ENCODE measurements at places on chromosomes 12 and 14.

- no peak for DNase-seq
Observed at GRCh38 chr12:127690161-127690560, 576.8 kb upstream of the TMEM132C start.

DNA sequence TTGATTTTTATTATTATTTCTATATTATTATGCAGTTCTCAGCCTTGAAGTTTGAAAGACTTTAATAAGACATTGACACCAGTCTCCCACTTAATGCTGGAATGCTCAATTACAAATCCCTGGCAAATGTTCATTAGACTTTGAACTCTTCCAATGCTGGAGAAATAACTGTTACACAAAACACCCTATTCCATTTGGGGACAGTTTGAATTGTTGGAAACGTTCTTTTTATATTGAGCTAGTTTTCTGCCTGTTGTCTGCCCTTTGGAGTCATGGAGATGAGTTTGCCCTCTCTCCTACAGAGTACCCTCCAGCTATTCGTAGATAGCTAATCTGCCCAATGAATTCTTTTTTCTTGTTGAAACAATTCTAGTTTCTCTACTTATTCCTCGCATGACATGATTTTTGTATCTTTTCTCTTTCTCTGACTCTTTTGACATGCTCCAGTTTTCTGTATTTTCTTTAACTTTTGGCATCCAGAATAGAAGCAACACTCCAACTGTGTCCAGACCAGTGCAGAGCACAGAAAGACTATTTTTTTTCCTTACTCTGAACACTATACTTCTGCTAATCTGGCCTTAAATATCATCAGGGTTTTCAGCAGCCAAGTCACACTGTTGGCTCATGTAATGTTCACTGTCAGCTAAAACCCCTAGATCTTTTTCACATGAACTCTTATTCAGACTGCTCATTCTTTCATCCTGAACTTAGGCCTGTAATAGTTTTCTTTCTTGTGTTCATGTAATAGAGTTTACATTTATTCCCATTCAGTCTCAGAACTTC is 379.3 kb downstream of the RAD51B start:
- no peak for DNase-seq

DNA sequence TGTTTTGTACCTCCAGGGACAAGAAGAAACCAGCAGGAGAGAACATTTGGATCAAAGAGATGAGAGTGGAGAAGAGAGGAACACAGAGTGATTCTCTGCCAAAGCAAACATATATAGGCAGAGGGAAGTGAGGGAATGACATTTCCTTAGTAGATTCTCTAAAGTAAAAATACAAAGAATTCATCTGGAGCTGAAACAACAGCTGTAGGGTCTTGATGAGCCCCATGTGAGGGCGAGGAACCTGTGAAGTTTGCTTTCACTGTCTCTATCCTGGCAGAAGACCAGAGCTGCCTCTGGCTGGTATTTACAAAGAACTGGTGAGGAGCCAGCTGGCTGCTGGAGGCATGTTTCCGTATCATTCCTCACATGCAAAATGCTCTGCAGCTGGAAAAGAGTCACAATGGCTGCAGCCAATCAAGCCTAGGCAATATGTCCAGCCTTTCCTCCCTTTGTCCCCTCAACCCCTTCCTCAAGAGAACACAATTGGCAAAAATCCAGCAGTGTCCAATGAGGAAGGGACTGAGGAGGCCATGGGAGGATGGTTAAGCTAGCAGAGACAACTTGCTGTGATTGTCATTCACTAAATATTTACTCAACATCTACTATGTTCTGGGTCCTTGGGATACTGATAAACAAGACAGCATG is 122.5 kb downstream of the PHLDA1 start:
- peak; percentile 22 for DNase-seq

- DNase-seq = no peak
Observed at GRCh38 chr12:122789637-122790036, 15.3 kb downstream of the CCDC62 start.

- no peak for DNase-seq
Observed at GRCh38 chr14:69945912-69946311, 66.7 kb downstream of the SMOC1 start.

GRCh38 chr12:53180931-53181645 is 363 bp upstream of the CSAD start:
- peak; percentile 33 for DNase-seq

DNA sequence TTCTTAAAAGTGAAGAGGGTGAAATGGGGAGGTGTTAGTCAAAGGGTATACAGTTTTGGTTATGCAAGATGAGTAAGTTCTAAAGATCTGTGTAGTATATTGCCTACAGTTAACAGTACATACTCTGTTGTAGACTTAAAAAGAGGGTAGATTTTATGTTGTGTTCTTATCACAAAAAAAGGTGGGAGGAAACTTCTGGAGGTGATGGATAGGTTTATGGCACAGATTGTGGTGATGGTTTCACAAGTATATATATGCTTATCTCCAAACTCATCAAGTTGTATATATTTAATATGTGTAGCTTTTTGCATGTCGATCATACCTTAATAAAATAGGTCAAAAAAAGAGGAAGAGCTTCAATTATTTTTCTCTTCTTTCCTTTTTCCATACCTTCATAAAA is 64.0 kb downstream of the PDE3A start:
- no peak for DNase-seq

GRCh38 chr14:23154964-23155587 is 28.4 kb downstream of the SLC7A8 start:
- DNase-seq = peak; percentile 88

GRCh38 chr14:33657476-33657875 is 293.4 kb downstream of the EGLN3 start:
- no peak for DNase-seq

GRCh38 chr12:115387467-115387901 is 703.5 kb upstream of the TBX3 start:
- DNase-seq = no peak

GRCh38 chr14:68244262-68244980 is 424.8 kb downstream of the RAD51B start:
- no peak for DNase-seq

- DNase-seq = no peak
Observed at GRCh38 chr14:52868911-52869618, 77.7 kb upstream of the GNPNAT1 start.

DNA sequence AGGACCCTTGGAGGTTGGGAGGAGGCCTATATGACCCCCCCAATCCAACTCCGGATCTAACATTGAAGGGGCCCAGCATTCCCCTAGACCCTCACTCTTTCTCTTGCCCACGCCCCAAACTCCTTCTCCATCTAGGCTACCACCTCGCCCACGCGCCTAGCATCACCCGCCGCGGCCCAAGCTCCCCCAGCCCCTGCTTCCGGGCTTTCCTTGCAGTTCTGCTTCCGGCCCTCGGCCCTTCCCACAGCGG is 445 bp downstream of the CERS5 start:
- no peak for DNase-seq

- DNase-seq = no peak
Observed at GRCh38 chr12:18899678-18900317, 161.9 kb downstream of the CAPZA3 start.

DNA sequence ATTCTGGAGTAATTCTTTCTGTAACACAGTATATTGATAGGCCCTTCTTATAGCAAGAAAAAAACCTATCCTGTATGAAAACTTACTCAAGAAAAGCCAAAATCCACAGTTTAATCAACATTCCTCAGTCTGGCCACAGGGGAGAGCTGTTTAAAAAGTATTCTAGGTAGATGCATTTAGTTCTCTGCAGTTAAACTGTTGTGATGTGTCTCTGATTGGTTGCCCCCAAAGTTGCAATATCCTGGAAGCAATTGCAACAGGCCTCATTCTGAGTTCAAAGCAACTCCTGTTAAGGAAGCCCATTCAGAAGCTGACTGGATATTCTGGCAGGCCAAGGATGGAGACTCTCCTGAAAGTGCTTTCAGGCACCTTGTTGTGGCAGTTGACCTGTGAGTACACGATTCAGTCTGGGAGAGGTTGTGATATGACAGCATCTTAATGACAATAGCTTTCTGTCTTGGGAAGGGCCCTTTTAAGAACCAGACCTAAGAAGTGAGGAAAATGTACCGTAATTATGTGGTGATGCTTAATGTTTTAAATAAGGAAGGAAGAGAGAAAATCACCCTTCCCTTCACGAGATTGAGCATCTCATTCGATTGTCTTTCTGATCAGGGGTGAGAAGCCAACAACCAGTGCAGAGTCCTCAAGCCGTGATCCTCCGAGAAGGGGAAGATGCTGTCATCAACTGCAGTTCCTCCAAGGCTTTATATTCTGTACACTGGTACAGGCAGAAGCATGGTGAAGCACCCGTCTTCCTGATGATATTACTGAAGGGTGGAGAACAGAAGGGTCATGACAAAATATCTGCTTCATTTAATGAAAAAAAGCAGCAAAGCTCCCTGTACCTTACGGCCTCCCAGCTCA is 420.7 kb downstream of the DAD1 start:
- no peak for DNase-seq

DNA sequence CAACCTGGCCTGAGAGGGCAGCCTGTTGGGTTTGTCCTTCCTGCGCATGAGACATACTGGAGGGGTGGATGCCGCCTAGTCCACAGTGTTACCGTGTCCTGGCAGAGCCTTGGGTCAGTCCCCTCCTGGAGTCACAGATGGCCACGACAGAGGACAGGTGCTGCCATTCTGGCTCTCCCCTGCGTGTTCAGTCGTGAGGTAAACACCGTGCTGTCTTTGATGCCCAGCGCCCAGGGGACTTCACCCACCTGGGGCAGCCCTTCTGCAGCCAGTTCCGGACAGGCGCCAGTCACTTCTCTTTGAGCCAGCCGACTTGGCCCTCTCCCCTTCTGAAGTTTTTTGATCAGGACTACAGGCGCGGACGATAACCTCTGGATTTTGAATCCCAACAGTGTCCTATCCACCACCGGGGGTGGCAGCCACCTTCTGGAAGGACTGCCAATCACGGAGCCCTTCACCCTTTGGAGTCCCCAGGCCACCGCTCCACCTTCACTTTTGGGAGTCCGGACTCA is 933.0 kb downstream of the DIO2 start:
- DNase-seq = no peak

DNA sequence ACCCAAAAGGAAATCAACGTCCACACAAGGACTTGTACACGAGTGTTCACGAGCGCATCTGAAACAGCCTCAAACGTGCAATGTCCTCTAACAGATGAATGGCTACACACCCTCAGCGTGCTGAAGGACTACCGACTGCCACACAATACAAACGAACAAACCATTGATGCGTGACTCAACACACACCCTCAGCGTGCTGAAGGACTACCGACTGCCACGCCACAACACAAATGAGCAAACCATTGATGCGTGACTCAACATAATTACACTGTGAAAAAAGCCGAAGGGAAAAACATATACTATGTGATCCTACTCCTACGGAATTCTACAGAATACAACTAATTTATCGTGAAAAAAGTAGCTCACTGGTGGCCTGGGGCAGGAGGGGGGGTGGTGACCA is 25.1 kb upstream of the BTBD6 start:
- DNase-seq = no peak

DNA sequence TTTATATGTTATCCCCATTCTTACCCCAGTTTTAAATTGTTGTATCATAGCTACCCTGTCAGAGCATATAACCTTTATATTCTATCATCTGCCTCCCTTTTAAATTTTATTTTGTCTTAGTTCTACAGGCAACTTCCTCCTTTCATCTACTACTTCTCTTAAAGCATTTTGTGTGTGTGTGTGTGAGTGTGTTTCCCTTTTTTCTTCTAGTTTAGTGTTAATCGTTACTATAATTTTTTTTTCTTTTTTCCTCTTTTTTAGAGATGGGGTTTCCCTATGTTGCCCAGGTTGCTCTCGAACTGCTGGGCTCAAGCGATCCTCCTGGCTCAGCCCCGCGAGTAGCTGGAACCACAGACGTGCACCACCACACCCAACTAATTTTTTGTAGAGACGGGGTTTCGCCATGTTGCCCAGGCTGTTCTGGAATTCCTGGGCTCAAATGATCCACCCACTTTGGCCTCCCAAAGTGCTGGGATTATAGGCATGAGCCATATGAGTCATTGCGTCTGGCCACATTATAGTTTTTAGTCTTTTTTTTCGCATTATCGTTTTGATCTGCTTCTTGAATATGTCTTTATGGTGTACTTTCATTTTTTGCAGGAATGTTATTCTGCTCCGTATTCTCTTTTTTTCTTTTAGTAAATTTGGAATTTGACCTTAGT is 33.1 kb upstream of the FBXO34 start:
- no peak for DNase-seq

DNA sequence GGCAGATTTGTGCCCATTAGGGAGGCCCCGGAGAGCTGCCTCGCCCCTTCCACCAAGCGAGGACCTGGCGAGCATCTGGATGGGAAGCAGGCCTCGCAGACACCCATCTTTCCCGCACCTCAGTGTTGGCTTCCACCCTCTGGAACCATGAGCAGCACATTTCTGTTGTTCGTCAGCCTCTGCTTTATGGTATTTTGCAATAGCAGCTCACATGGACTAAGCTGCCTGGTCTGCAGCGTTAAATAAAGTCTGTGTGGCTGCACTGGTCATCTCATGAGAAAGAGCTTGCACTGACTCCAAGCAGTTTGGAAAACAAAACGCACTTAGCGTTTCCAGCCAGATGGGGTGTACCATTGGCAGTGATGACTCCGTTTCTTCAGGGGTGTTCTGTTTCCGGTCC is 75.8 kb downstream of the GLT1D1 start:
- DNase-seq = no peak

GRCh38 chr12:55726971-55727370 is 1.8 kb downstream of the CD63 start:
- DNase-seq = no peak

DNA sequence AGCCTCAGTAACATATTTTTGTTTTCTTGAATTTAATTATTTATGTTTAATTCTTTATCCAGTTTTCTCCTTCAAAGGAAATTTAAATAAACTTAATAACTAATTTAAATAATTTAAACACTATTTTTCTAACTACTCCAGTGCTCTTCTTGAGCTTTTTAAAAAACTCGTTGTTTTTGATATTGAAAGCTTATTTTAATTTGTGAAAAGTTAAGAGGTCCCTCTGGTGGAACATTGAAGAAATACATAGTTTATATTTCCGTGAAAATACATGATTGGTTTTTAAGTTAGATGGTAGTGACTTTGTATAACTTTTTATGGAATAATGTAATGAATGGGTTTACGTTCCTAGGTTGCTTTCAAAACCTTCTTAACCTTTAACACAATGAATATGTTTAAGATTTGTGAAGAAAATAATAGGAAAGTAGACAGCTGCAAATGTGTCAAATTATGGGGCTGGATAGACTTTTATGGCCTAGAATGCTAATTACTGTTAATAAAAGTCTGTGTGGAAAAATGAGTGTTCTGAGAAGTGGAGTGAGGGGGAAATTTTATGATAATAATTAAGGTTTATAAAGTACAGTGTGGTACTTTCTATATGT is 45.9 kb upstream of the MSRB3 start:
- DNase-seq = peak; percentile 40

DNA sequence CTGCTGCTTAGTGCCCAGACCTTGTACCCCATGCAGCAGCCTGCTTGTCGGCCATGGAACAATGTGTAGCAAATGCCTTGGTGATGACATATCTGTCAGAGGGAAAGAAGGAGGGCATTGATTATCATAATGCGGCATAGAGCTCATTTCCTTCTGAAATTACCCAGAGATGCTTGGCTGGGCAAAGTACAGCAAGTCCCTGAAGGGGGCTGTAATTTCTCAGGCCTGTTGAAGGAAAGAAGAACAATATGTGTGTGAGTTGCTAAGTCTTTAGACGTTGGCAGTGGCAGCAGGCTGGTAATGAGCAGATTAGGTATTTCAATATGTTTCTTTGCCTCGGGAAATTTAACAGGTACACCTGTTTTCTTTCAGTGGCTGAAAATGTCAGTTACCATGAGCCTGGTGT is 128.6 kb downstream of the CRADD start:
- DNase-seq = no peak

- DNase-seq = no peak
Observed at GRCh38 chr12:93587611-93588010, 15.1 kb downstream of the SOCS2 start.

- DNase-seq = no peak
Observed at GRCh38 chr12:46900734-46901463, 75.1 kb upstream of the SLC38A4 start.

Data from bronchial epithelial cell (primary cell).